Right cardiac atrium (tissue), 5 donors: ENCODE measurements at places on chromosomes 11 and 22. TPM values are rescaled to one million over a fixed set of nuclear protein-coding genes. Genes with fewer than 3 reads are reported as not detected.

- DNase-seq, result peak; percentile 84
Measured at GRCh38 chr11:1832211-1832919, 2.4 kb upstream of the SYT8 start.

DNA sequence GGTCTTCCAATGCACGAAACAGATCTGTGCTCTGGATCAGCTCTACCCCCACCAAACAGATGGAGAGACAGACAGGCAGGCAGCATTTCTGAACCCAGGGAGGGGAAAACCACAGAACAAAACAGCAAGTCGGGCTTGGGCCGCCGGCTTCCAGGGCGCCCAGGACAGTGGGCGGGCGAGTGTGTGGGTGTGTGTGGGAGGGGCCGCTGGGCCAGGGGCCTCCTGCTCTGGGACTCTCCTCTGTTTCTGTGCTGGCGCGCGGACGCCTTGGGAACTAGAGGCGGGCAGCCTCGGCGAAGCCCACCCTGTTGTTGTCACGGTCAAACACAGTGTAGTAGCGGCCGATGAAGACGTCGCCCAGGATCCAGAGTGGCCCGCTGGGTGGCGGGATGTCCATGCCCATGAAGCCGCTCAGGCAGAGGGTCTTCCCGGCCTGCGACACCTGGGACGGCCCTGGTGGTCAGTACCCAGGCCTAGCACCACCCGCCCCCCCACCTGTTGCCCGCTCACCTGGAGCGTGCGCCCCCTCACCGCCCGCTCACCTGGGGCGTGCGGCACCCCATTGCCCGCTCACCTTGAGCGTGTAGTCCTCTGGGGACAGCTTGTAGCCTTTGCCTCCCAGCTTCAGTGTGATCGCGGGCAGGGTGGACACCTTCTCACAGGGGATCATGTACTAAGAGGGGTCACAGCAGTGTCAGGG lies 3.0 kb upstream of the IFITM10 start:
- DNase-seq, result no peak

GRCh38 chr11:105862736-105863367 lies 159.2 kb downstream of the MSANTD4 start:
- DNase-seq, result no peak

DNA sequence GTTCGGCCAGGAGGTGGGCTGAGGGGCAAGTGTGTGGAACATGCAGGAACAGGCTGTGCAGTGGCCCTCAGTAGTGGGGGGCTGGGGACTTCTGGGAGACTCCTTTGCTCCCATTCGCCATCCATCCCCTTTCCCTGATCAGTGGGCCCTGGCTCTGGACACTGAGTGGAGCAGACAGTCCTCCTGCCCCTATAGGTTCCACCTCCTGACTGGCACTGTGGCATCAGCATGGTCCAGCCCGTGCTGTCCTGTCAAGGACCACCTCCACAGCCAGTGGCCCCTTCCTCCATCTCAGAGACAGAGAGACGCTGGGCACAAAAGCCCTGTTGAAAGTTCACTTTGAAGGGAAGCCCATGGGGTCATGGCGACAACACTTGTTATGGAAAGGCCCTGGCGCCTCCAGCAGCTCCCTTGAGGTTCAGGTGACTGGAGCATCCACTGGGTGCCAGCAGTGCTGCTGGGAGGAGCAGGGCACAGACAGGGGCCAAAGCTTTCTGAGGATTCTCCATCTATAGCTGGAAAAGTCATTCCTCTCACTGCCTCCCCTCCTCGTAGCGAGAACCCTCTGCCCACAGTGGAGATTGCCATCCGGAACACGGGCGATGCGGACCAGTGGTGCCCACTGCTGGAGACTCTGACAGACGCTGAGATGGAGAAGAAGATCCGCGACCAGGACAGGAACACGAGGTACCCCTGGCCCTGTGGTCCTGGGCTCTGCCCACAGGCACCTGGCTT lies 5.6 kb downstream of the DERL3 start:
- DNase-seq, result peak; percentile 49

Gene MAPK8IP2
- total RNA-seq, result 0.47 TPM
